ENCODE measurements at places on chromosomes 6 and 20. TPM values are rescaled to one million over a fixed set of nuclear protein-coding genes. Genes with fewer than 3 reads are reported as not detected.

GRCh38 chr6:105212587-105212986 is 32.8 kb upstream of the POPDC3 start:
- H3K27me3 ChIP-seq, result peaks cover 2% of the 10 kb centered on the region
- H3K4me1 ChIP-seq, result no peaks in the 10 kb centered on the region
- DNase-seq, result no peak
- H3K27ac ChIP-seq, result no peak overlapping the region
- H3K4me3 ChIP-seq, result no peak overlapping the region
- no peaks in the 10 kb centered on the region for H3K36me3 ChIP-seq

The CST9L gene
- not detected for total RNA-seq

DNA sequence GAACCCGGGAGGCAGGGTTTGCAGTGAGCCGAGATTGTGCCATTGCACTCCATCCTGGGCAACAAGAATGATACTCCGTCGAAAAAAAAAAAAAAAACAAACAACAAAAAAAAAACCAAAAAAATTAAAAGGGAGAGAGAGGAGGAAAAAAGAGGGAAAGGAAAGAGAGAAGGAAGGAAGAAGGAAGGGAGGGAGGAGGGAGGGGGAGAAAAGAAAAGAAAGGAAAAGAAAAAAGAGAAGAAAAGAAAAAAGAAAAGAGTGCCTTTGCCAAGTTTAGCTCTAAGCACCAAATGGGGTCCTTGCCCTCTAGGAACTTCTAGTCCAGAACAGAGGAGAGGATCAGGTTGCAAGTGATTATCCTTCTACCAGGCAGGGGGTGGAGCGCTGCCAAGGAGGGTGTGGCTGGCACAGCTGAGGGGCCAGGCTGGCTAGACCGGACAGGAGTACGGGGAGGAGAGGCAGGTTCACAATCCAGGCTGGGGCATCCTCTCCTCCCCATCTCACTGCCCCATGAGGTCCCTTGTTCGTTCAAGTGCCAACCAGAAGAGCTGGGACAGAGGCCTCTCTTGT is 19.1 kb downstream of the GNAS start:
- no peak overlapping the region for H3K27ac ChIP-seq
- peaks cover 21% of the 10 kb centered on the region for H3K27me3 ChIP-seq
- no peak overlapping the region for H3K4me3 ChIP-seq
- DNase-seq, result no peak

DNA sequence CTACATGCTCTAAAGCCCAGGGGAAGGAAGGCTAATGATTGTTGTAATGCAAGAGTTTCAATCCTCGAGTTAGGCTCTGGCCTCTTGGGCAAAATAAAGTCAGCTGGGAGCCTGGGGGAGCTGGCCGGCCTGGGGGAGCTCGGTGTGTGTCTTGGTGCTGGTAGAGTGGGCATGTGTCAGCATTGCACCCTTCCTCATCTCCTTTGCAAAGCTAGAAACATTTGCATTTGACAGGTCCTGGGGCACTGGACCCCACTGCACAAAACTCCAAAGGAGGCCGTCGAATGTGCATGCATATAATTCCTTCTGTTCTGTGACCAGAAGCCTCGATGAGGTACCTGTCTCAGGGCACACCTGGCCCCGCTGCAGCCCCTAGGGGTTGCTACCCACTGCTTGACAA is 74.6 kb upstream of the SLC22A23 start:
- no peak overlapping the region for H3K4me3 ChIP-seq
- no peak overlapping the region for H3K27ac ChIP-seq
- H3K36me3 ChIP-seq, result no peaks in the 10 kb centered on the region
- DNase-seq, result no peak

The TMEM200A gene
- total RNA-seq, result 1.3 TPM

Measured in activated naive CD8-positive, alpha-beta T cell treated with anti-CD3 and anti-CD28 coated beads, Interleukin-2, amount 10 ng/mL, durations not matched to agents 7 days and 5 days (primary cell).